Activated naive CD8-positive, alpha-beta T cell treated with anti-CD3 and anti-CD28 coated beads, Interleukin-2, amount 10 ng/mL, durations not matched to agents 7 days and 5 days (primary cell): ENCODE measurements at places on chromosomes 12 and 14.

- H3K4me3 ChIP-seq = no peak overlapping the region
- H3K36me3 ChIP-seq = peaks cover 21% of the 10 kb centered on the region
- no peak overlapping the region for H3K27ac ChIP-seq
- H3K4me1 ChIP-seq = peaks cover 1% of the 10 kb centered on the region
- no peaks in the 10 kb centered on the region for H3K27me3 ChIP-seq
These were observed 23.3 kb downstream of the GPATCH2L start for GRCh38 chr14:76174982-76175381.

- no peak for DNase-seq
- no peak overlapping the region for H3K27ac ChIP-seq
- H3K27me3 ChIP-seq = peaks cover 12% of the 10 kb centered on the region
These were observed 3.4 kb upstream of the ARHGAP5 start for GRCh38 chr14:32073537-32074189.

- DNase-seq = no peak
- H3K4me1 ChIP-seq = peaks cover 31% of the 10 kb centered on the region
- no peaks in the 10 kb centered on the region for H3K27me3 ChIP-seq
- H3K4me3 ChIP-seq = peak overlapping the region; percentile 86
- peak overlapping the region; percentile 83 for H3K27ac ChIP-seq
- peaks cover 8% of the 10 kb centered on the region for H3K36me3 ChIP-seq
These were observed 460 bp upstream of the SYNE2 start for GRCh38 chr14:63852271-63852816.

DNA sequence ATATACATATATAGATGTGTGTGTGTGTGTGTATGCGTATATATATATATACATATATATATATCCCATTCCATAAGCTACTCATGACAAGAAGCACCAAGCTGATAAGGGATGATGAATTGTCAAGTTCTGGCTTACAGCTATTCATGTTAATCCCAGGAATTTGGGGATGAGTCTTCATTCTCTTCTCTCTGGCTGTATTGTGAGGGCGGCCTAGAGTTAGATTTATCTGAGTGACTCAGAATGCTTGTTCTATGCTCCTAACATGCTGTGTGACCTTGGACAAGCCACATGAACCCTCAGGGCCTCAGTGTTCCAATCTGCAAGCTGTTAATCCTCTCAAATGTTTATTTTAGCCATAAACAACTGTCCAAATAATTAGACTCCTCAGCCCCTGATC, 749.0 kb downstream of the MED13L start:
- no peak overlapping the region for H3K4me3 ChIP-seq
- DNase-seq = no peak
- H3K4me1 ChIP-seq = no peaks in the 10 kb centered on the region

- no peak for DNase-seq
- no peak overlapping the region for H3K27ac ChIP-seq
- no peaks in the 10 kb centered on the region for H3K36me3 ChIP-seq
- H3K27me3 ChIP-seq = peaks cover 4% of the 10 kb centered on the region
- H3K4me1 ChIP-seq = no peaks in the 10 kb centered on the region
These were observed 176.0 kb downstream of the KIF26A start for GRCh38 chr14:104314251-104314941.

- H3K4me3 ChIP-seq = no peak overlapping the region
- peak overlapping the region; percentile 44 for H3K27ac ChIP-seq
- H3K36me3 ChIP-seq = peaks cover 82% of the 10 kb centered on the region
- no peaks in the 10 kb centered on the region for H3K27me3 ChIP-seq
- DNase-seq = no peak
- H3K4me1 ChIP-seq = peaks cover 30% of the 10 kb centered on the region
These were observed 39.8 kb downstream of the GPR68 start for GRCh38 chr14:91204657-91205056.

GRCh38 chr14:54425068-54425467, 16.1 kb downstream of the CNIH1 start:
- H3K4me1 ChIP-seq = peaks cover 2% of the 10 kb centered on the region
- peaks cover 26% of the 10 kb centered on the region for H3K36me3 ChIP-seq
- no peaks in the 10 kb centered on the region for H3K27me3 ChIP-seq
- no peak for DNase-seq
- H3K4me3 ChIP-seq = no peak overlapping the region
- no peak overlapping the region for H3K27ac ChIP-seq
